ENCODE measurements at places on chromosomes 7 and 10. TPM values are rescaled to one million over a fixed set of nuclear protein-coding genes. Genes with fewer than 3 reads are reported as not detected.

DNA sequence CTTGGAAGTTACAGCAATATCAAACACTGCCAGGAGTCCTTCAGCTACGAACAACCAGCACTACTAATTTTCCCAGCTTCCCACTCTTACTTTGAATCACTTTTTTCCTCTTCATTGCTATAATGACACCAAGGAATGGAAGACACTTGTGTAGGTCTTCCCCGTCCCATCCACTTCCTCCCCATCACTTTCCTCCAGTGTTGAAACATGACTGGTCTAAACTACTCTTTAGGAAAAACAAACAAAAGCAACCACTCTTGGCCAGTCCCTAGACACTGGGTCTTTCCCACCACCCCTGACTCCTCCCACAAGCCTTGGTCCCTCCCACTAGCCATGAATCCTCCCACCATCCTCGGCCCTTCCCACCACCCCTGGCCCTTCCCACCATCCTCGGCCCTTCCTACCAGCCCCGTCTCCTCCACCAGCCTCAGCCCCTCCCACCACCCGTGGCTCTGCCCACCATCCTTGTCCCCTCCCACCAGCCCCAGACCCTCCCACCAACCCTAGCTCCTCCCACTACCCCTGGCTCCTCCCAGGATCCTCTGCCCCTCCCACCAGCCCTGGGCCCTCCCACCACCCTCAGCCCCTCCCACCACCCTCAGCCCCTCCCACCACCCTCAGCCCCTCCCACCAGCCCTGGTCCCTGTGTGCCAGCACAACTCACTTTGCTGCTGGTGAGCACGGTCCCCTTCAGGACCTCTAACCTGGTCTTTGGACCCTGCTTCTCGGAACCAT lies 68.5 kb downstream of the CXCL12 start:
- no peaks in the 10 kb centered on the region for H3K27me3 ChIP-seq
- H3K4me1 ChIP-seq: no peaks in the 10 kb centered on the region
- H3K27ac ChIP-seq: no peak overlapping the region
- H3K4me3 ChIP-seq: no peak overlapping the region

The C7orf33 gene
- 0.13 TPM for total RNA-seq

The OLAH gene
- total RNA-seq: not detected

The C1GALT1 gene
- 46.1 TPM for total RNA-seq

DNA sequence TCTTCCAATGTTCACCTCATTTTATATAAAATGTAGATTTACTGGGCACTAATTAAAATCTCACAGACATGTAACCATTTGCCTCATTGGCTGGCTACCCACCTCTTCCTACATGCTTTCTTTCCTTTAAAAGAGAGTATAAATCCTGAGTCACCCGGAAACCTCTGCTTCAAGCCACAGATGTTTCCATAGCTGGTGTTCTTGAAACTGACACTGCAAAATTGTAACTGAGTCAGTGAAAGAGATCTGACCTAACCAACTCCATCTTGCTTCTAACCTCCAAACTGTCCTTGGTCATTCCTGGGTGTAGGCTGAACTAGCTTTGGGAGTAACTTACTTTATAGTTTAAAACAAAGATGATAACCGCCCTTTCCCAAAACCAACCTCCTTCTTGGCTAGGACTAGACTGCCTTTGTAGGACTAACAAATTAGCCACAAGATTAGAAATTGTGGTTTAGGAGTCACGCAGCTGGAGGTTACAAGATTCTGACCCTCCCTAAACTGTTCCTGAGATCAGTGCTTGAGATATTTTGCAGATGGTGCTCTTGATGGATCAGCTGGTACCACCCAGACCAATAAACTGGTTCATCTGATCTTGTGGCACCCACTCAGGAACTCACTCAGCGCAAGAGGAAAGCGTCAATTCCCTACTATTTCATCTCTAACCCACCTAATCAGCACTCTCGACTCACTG lies 33.5 kb downstream of the SVOPL start:
- H3K4me1 ChIP-seq: no peaks in the 10 kb centered on the region
- DNase-seq: no peak
- H3K27ac ChIP-seq: no peak overlapping the region
- H3K36me3 ChIP-seq: no peaks in the 10 kb centered on the region

DNA sequence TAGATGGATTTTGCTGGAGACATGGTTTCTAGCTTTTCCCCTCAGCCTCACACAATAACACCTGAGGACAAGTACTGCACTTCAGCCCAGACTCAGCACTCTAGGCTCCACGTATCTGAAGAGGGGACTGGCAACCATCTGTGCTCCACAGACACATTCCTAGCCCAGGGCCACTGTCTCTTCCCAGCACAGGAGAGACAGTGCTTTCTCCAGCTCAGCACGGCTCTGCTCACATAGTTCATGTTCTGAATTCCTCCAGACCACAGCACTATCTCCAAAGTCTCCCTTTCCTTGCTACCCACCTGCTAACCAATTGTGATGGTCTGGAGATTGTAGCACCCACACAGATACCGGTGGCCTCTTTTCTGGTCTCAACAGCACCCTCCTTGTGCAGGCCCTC lies 114.5 kb downstream of the HTR7 start:
- no peaks in the 10 kb centered on the region for H3K4me1 ChIP-seq
- no peak overlapping the region for H3K27ac ChIP-seq
- DNase-seq: no peak
- H3K36me3 ChIP-seq: no peaks in the 10 kb centered on the region
- H3K4me3 ChIP-seq: no peak overlapping the region

DNA sequence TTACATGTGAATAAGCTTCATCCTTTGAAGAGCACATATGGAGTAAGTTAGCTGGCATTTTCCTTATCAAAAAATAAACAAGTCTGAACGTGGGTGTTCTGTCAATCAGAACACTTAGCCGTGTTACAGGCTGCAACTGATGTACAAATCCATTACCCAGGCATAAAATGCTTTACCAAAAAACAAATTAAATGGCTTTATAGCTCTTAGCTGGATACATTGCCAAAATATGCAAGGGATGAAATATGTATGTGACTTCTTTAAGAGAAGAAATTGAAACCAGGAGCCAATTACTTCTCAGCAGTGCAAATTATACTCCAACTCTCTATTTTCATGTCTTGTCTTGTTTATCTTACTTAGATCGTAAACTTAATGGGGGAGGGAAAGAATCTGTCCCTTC lies 214.8 kb downstream of the DGKB start:
- no peaks in the 10 kb centered on the region for H3K27me3 ChIP-seq
- DNase-seq: no peak
- no peak overlapping the region for H3K4me3 ChIP-seq
- no peaks in the 10 kb centered on the region for H3K36me3 ChIP-seq

The TLX1 gene
- total RNA-seq: not detected
